Thoracic aorta (tissue), 2 donors: ENCODE measurements at places on chromosomes 4 and X. TPM values are rescaled to one million over a fixed set of nuclear protein-coding genes. Genes with fewer than 3 reads are reported as not detected.

DNA sequence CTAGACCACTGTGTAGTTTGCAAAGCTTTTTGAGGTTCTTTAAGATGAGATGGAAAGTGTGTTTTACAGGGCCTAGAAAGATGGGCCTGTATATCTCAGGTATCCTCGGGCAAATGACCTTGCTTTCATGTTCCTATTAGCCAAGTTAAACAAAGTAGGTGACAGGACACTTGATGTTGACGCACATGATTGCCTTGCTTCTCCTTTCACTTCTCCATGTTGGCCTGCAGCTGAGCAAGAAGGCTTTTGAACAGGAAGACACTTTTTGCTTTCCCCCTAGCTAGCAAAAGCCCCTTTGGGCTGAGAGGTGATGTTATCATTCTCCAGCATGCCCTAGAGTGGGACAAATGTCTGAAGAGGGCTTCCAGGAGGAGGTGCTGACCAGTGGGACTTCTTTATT lies 202.1 kb downstream of the GPC3 start:
- no peaks in the 10 kb centered on the region for H3K27me3 ChIP-seq
- no peak overlapping the region for H3K4me3 ChIP-seq
- H3K36me3 ChIP-seq: no peaks in the 10 kb centered on the region
- no peaks in the 10 kb centered on the region for H3K4me1 ChIP-seq
- H3K27ac ChIP-seq: no peak overlapping the region

- no peak overlapping the region for H3K4me3 ChIP-seq
- H3K36me3 ChIP-seq: no peaks in the 10 kb centered on the region
- no peak overlapping the region for H3K27ac ChIP-seq
- DNase-seq: no peak
Observed at GRCh38 chr4:2320152-2320551, 58.2 kb upstream of the MXD4 start.

- no peak overlapping the region for H3K4me3 ChIP-seq
- no peak overlapping the region for H3K27ac ChIP-seq
- no peaks in the 10 kb centered on the region for H3K4me1 ChIP-seq
Observed at GRCh38 chr4:175716961-175717360, 95.1 kb downstream of the GPM6A start.

SRPX gene
- total RNA-seq: 54.5 TPM

S100G gene
- total RNA-seq: not detected
